ENCODE measurements at places on chromosomes 7 and 10.
A peak's percentile ranks its signal among the peaks of the same experiment; 100 is the strongest.

DNA sequence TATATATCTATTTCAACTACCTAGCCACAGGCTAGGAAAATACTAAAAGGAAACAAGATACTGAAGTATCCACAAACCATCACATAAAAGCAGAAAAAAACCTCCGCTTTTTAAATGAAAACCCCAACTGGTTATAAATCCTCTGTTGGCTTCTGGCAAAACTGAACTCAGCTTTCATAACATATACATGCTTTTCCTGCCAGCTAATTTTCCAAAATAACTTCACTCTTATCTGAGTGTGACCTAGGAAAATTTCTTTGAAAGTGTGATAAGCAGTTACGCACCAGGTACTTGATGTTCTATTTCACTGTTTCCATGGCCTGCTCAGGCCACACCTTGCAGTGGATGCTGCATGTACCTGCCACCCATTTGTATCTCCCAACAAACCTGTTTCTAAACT, 11.8 kb downstream of the FAM3C start:
- DNase-seq = no peak

DNA sequence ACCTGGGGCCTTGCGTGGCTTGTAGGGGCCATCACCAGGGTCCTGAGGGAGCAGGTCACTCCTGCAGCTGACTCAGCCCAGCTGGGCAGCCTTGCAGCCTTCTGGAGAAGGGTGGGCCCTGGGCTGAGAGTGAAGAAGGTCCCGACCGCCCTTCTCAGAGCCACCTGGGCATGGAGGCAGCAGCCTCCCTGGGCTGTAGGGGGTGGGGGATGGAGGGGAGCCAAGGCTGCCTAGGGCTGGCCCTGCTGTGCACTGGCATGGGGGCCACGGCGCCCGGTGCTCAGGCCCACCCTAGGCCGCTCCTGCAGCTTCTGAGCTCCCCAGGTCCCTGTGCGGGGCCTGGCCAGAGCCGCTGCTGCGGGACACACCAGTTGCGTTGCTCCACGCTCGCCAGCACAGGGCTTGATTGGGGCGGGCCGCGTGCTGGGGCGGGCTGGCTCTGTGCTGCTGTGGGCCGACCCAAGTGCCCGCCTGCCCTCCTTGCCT, 63.6 kb upstream of the NKX6-2 start:
- DNase-seq = peak; percentile 7

GRCh38 chr10:100561005-100561404, 25.3 kb downstream of the HIF1AN start:
- no peak for DNase-seq

DNA sequence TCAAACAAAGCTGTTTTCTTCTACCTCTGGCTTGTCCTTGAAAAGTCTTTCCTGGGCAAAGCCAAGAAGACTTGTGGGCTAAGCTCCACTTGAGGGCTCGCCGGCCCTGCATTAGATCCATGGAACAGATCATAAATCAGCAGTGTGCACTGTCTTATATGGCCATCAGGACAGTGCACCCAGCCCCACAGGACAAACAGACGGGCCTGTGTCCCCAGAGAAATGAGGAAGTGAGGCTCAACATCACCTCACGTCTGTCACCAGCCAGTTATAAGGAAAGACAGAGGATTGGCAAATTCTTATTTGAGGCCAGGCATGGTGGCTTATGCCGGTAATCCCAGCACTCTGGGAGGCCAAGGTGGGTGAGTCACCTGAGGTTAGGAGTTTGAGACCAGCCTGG, 12.3 kb upstream of the IFT22 start:
- DNase-seq = no peak

GRCh38 chr10:119315128-119316001, 108.0 kb downstream of the GRK5 start:
- DNase-seq = no peak

- no peak for DNase-seq
Measured at GRCh38 chr7:21092766-21093702, 306.3 kb upstream of the SP8 start.

DNA sequence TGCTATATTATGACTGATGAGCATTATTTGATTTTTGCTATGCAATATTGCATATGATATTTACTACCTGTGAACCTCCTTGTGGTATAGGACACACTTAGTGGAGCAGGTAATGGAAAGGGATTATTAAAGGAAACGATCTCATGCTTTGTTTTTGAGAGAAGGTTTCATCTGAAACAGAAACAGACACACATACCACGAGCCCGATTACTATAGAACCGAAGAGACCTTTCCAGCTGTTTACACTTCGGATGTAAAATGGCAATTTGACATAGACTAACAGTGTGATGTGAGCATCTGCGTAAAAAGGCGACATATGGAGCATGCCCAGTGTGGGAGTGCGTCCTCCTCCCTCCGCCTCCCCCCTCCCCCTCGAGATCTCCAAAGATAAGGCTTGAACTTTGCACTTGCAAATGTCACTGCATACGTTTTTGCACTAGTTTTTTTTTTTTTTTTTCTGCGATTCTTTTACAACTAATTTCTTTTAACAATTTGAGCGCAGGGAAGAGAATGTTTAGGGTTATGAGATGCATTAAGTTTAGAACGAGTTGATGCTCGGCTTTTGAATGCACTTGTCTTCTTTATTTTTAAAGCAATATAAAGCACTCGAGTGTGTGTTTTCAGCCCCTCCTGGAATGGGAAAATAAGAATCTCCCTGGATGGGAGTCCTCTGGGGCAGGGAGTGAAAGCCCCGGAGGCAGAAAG, 251.0 kb downstream of the NSUN6 start:
- DNase-seq = peak; percentile 18

DNA sequence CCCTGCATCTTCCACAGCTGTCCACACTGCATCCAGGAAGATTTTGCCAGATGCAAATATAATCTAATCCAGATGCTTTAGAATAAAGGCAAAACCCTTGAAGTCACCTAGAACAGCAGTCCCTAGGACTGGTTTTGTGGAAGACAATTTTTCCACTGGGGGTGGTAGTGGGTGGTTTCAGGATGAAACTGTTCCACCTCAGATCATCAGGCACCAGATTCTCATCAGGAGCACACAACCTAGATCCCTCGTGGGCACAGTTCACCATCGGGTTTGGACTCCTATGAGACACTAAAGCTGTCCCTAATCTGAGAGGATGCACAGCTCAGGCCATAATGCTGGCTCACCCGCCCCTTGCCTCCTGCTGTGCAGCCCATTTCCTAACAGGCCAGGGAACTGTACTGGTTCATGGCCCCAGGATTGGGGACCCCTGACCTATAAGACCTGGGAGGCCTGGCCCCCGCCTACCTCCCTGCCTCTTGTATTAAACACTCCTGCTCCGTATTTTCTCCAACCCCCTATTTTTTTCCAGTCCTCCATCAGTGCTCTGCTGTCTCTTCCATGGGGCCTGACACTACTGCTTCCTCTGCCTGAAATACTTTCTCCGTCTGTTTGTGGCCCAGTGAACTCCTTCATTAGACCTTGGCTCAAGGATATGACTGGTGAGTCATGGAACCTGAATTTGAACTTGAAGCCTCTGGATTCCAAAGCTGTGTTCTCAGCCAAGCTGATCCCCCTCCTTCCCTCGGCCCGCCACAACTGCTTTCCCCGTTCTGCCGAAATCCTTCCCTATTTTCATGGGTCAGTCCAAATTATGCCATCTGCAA, 79.9 kb upstream of the RHEB start:
- DNase-seq = no peak

DNA sequence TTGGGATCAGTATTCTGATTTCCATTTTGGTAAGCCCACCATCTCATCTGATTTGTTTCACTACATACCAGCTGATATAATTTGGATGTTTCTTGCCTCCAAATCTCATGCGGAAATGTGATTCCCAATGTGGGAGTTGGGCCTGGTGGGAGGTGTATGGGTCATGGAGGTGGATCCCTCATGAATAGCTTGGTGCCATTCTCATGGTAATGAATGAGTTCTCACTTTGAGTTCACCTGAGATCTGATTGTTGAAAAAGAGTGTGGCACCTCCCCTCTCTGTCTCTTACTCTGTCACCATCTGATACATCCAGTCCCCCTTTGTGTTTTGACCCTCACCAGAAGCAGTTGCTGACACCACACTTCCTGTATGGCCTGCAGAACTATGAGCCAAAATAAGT, 347.3 kb downstream of the ARL4A start:
- no peak for DNase-seq

DNA sequence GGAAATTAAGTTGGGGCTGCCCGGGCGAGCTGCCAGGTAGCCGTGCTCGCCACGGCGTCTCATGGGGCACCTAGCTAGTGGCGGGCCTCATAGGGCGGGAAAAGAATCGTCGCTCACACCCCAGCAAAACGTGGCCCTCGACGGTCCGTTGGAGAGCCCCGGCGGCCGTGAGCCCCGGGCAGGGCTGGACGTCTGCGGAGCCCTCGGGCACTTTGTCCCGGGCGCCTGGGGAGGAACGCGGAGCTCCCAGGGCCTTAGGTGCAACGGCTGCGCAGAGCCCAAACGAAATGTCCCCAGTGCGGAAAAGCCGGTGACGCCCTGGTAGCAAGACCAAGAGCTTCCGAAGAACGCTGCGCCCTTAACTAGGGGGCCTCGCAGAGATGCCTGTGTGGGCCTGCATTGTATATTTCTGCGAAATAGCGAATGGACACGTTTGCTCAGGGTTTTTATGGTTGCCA, 866 bp upstream of the SFMBT2 start:
- DNase-seq = peak; percentile 36

DNA sequence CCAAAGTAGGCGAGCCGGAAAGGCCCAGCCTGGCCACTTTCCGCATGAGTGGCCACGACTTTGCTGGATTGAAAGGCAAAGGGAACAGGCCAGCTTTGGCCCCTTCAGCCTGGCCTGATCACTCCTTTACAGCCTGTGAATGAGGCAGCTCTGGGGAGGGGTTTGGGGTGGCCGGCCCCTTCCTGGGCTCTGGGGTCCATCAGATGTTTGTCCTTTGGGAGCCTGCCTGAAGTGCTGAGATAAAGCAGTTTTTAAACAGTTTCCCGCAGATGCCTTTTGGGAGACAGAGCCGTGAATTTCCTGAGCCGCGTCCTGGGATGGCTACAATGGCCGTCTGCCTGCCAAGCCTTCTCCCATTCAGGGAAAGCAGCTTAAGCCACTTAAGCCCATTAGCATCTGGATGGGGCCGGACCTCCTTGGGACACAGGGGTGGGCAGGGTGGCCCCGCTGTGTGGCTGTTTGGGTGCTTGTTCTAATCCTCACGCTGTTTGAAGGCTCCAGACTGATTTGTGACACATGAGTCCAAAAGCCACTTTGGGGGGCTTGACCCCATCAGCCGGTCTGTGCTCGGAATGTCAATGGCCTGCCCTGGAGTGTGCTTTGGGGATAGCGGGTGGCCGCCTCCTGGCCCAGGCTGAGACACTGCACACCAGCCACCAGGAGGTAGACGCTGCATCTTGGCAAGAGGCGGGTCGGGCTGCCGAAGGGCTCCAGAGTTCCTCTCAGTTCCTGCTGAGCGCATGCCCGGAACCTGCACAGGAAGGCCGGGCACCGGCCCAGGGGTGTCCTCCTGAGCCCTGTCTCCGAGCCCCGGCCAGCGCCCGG, 38.9 kb downstream of the NKX6-2 start:
- peak; percentile 34 for DNase-seq

GRCh38 chr7:9201928-9202327, 768.5 kb downstream of the NXPH1 start:
- DNase-seq = no peak

- no peak for DNase-seq
Measured at GRCh38 chr7:1787681-1788235, 117.7 kb downstream of the ELFN1 start.

- no peak for DNase-seq
Measured at GRCh38 chr7:7562736-7563135, 3.9 kb upstream of the MIOS start.

- no peak for DNase-seq
Measured at GRCh38 chr10:4649886-4650508, 176.0 kb upstream of the AKR1E2 start.

- no peak for DNase-seq
Measured at GRCh38 chr7:150413640-150414081, 34.5 kb downstream of the ZNF775 start.

DNA sequence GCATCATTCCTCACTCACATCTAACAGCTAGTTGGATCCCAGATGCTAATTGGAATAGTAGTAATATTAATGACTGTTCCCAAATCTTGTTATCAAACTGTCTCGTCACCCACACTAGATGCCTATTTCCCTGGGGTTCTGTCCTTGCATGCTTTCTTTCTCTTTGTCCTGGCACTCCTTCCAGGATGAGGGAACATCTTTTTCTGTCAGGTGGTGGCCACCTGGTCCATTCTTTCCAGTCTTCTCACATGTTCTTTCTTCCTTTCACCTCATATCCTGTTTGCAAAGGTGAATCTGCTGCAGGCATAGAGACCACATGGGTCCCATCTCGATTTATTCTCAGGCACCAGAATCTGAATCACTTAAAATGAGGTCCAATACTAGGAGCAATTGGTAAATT, 126.0 kb downstream of the CHN2 start:
- DNase-seq = no peak

DNA sequence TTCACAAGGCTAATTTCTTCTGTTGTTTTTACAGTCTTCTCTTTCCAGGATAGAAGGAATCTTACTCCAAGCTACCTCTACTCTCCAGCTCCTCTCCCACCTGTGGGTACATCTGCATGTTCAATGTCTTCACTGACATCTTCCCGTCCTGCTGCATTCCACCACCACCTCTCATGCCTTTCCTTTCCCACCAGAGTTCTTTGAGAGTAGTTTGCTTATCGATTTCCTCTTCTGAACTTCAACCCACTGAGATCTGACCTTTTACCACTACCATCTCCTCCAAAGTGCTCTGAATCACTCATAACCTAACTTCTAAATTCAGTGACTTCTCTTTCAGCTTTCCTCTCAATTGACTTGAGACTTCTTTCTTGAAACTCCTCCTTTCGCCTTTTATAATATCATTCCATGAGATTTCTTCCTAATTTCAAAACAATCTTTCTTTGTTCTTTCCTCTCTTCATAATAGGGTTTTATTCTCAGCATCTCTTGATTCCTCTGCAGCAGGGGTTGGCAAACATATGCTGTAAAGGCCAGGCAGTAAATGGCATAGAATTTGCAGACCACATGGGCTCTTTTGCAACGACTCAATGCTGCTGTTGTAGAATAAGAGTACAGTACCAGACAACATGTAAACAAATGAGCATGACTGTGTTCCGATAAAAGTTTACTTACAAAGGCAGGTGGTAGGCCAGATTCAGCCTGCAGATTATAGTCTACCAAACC, 22.1 kb downstream of the ACSL5 start:
- DNase-seq = no peak

- no peak for DNase-seq
Measured at GRCh38 chr7:69670701-69671100, 72.4 kb downstream of the AUTS2 start.

Data from WTC11 (cell line).